ENCODE measurements at places on chromosomes 6 and 20.

- no peak for DNase-seq
Measured at GRCh38 chr6:34328969-34329368, 63.5 kb downstream of the NUDT3 start.

GRCh38 chr6:90502866-90503407, 83.9 kb downstream of the MAP3K7 start:
- DNase-seq, result no peak

GRCh38 chr20:56453352-56453751, 15.1 kb upstream of the RTF2 start:
- DNase-seq, result no peak

DNA sequence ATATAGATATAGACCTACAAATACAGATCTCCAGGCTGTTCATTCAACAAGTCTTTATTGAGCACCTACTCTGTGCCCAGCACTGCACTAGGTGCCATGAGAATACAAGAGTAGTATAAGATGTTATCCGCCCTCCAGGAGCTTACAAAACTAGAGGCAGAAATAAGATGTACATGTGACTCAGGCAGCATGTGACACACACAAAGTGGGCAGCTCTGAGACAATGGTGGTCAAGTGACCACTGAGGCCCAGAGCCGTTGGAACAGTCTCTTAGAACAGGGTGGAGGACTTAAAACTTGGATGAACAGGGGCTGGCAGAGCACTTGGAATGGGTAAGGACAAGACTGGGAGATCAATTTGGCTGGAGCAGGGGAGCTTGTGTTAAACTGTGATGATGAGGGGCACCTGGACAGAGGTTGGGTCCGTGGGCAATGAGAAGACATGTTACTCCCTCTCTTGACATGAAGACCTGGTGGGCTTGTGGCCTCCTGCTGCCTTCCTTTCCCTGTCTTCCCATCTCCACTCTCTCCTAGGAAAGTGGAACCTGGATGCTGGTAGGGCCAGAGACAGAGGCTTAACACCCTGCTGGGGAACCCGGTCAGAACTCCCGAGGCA, 21.2 kb downstream of the TRIM15 start:
- DNase-seq, result no peak

DNA sequence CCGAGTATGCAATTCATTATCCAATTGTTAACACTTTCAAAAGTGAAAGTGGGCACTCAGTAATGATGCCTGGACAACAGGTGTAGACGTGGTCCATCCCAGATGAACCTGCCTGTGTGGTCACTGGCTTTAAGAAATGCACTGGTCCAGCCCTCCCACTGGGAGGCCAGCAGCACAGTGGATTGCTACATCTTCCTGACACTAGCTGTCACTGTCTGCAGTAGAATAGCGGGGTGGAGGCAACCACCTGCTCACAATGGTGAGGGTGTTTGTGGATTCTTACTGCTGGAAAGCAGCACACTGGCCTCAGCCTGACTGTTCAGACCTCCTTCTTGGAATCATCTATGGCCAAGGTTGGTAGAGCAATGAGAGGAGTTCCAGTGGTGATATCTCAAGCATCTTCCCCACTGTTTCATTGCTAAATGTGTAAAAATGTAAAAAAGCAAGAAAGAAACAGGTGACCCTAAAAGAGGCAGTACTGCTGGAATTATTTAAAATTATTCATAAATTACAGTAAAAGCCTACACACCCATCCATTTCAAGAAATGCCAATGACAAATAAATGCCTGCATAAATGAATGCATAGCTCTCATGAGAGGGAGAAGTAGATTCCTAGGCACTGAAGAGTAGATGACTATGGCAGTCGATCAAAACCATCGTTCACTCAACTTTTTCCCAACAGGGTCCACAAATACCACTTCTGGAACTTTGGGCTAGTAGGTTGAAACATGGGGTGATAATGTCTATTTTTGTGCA, 228.0 kb upstream of the PLN start:
- no peak for DNase-seq

DNA sequence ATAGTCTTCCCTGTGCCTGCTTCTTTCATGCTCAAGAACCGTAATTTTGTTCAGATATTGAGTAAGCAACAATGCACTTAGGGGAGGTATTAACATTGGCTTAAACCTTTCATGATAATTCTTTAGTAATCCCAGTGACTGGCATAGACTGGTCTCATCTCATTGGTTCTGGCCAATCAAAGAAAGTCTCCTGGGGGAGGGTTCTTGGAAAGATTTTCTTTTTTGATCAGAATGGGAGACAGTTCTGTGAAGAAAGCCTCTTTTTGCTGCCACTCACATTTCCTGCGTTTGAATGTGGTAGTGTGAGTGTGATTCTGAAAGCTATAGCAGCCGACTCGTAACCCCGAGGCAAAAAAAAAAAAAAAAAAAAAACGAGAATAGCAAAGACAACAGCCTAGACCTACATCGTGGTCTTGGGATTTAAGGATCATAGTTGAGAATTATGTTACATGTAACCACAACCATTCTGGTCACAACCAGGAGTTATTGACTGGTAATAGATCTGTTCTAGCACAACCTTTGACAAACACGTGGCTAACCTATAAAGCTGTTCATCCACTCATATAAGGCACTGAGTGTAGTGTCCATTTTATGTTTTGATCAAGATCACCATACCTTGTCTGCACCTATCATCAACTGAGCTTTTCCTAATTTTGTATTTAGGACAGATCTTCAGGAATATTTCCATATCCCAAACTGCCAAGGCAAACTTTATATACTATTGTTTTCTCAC, 15.1 kb upstream of the TMEM217 start:
- no peak for DNase-seq

GRCh38 chr6:6788394-6789032, 200.0 kb downstream of the LY86 start:
- DNase-seq, result no peak

Data from RWPE1 (cell line).